ENCODE measurements at places on chromosomes 3 and 15.

- DNase-seq: no peak
Observed at GRCh38 chr3:186133980-186134379, 25.1 kb upstream of the ETV5 start.

DNA sequence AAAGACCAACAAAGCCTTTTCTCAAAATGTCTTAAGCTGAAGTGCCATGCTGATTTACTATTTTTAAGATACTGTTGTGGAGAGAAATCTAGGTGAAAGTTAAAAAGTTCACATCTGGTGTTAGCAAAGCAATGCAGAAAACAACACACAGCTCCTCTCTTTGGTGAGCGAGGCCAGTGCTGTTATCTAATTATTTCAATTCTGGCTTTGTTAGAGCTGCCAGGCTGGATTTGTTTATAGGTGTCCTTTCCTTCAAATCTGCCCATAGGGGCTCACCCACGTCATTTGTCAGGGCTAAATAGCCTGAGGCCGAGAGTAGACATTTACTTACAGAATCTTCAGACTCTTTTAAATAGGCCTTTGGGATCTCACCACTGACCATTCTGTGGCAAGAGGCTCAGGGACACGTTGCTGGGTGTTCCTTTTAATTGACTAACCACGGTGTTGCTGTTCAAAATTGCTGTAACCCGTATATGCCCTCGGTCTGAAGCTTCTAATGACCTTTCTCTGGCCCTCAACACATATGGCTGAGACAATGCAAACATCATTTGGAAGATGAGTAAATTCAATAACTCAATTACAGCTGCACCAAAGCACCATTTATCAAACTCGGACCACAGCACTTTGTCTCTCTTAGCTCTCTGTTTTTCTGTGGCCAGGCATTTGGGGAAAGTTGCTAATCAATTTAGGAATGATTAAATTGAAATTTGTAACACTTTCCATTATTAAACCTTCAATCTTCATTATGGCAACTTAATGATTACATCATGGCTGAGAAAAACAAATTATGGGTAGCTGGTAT, 152.6 kb downstream of the PDZRN3 start:
- no peak for DNase-seq

GRCh38 chr3:130688015-130688688, 58.5 kb downstream of the PIK3R4 start:
- no peak for DNase-seq

DNA sequence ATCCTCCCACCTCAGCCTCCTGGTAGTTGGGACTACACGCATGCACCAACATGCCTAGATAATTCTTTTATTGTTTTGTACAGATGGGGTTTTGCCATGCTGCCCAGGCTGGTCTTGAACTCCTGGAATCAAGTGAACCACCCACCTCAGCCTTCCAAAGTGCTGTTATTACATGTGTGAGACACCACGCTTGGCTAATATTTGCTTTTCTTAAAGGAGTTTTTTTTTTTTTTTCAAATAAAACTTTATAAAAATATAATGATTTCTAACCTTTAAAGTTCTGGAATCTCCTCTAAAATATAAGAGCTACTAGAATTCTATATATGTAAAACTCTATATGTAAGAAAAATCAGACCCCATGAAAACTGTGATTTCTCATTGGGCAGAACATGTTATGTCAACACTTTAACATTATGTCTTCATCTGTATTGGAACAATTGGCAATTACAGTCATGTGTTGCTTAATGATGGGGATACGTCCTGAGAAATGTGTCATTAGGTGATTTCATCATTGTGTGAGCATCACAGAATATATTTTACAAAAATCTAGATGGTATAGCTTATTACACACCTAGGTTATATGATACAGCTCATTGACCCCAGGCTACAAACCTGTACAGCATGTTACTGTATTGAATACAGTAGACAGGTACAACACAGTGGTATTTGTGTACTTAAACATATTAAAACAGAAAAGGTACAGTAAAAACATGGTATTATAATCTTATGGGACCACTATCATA, 377.0 kb downstream of the PLCL2 start:
- DNase-seq: no peak
